ENCODE measurements at places on chromosomes 11 and 22. TPM values are rescaled to one million over a fixed set of nuclear protein-coding genes. Genes with fewer than 3 reads are reported as not detected.

GRCh38 chr11:92540096-92540495 lies 315.5 kb downstream of the FAT3 start:
- DNase-seq: no peak

- DNase-seq: peak; percentile 100
Observed at GRCh38 chr11:107043242-107044006, 25.1 kb upstream of the GUCY1A2 start.

DNA sequence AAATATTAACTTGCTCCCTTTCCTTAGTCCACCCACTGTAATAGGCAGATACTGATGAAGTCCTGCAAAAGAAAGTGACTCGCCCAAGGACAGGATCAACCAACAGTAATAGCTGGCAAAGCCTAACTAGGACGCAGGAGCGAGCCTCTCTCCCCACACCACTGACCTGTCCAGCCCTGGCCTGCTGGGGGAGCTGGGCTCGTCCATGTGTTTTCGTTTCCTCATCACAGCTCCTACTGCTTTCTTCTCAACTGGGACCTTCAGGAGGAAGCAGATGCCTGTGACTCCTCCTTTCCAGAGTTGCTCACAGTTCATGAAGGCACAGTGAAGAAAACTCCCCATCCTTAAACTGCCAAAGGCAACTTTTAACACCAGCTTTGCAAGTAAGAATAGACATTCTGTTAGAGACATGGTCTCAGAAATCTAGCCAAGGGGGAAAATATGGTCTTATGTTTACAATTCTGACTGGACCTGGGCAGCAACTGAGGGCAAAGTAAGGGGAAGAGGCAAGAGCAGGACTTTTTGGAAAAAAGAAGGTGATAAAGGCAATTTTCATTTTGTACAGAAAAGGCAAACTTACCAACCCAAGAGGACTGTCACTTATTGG lies 11.6 kb upstream of the GPHA2 start:
- no peak for DNase-seq

- peak; percentile 26 for DNase-seq
Observed at GRCh38 chr11:123235656-123236261, 40.7 kb upstream of the CLMP start.

- DNase-seq: peak; percentile 68
Observed at GRCh38 chr22:28909375-28909774, 26.0 kb downstream of the ZNRF3 start.

- DNase-seq: no peak
Observed at GRCh38 chr11:86499723-86500129, 125.0 kb downstream of the CCDC81 start.

DNA sequence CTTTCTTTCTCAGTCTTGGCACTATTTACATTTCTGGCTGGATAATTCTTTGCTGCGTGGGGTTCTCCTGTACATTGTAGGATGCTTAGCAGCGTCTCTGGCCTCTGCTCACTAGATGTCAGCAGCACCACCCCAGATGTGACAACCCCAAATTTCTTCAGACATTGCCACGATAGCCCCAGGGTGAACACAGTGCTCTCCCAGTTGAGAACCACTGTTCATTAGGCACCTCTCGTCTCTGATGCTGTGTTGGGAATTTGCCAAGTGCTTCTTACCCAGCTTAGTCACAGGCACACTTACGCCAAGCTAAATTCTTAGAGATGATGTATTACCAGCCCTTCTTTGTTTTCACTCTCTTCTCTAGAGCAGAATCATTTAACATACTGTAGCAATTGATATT lies 9.4 kb downstream of the TRIM6 start:
- DNase-seq: peak; percentile 90

DNA sequence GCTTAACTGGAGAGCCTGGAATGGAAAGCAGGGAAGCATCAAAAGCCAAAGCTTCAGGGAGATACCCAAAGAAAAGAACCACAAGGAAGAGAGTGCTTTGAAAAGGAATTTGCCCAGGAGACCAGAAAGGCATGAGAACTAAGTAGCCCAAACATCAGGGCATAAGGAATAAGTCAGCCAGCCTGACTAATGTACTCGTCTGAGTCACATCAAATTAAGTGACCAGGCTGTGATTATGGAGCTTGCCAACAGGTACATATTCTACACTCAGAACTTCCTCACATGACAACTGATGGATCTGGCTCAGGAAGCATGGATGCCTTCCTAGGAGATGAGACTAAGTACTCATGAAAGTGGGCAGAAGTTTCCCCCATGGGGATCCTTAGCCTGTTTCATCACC lies 366.7 kb downstream of the BUD13 start:
- DNase-seq: no peak

DNA sequence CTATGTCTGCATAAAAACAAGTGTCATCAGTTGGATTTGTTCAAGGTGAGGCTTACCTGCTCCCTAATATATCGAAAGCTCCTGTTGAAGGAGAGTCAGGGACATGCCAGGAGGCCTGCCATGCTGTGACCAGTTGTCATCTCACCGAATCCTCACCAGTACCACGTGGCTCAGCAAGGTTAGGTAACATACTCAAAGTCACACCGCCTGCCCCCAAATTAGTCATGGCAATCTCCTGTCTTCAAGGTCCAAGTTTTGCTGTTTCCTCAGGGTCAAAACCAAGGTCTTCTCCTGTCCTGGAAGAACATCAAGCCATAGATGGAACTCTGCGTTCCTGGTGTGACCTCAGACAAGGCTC lies 67.8 kb downstream of the IGLL1 start:
- no peak for DNase-seq

DNA sequence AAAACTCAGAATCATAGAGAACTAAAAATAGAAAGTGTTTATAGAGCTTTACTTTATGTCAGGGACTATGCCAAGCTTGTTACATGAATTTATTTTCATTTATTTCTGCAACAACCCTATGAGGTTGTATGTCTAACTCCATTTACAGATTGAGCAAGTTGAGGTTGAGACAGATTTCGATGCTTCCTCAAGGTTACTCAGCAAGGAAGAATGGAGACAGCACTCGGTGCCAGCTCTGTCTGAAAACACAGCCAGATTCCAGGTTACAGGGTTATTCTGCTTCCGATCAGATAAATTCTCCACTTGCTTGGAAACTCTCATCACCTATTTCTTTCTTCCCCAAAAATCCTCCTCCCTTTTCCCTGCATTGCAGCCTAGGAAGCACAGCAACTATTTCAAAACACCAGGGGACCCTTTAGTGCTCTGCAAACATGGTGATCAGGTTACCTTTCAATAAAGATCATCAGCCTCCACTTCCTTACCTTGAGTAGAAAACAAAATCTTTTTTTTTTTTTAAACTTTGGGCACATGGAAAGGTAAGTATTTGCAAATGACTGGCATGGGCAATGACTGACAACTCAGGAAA lies 7.0 kb downstream of the MMP3 start:
- peak; percentile 90 for DNase-seq

GRCh38 chr11:75524665-75525432 lies 892 bp downstream of the GDPD5 start:
- no peak for DNase-seq

DNA sequence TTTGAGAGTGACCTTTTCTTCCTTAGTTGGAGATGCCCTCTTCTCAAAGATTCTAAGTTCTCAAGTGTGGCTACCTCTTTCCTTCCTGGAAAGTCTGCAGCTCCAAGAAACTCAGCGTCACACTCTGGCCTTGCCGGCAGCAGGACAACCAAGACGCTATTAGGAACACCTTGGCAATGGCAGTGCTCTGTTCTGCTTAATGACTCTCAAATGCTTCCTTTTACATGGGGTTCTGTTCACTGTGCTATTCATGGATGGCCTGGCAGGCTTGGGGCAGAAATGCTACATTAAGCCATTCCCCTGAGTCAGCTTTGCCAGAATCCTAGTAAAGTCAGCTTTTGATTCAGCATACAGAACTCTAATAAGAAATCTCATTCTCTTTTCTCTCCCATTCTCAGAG lies 25.9 kb downstream of the LARGE2 start:
- no peak for DNase-seq

GRCh38 chr22:29593923-29594322 lies 9.5 kb upstream of the NF2 start:
- DNase-seq: no peak

- DNase-seq: no peak
Observed at GRCh38 chr11:44382118-44382517, 72.2 kb upstream of the ALX4 start.

GRCh38 chr11:65291613-65292012 lies 23.1 kb upstream of the CDC42EP2 start:
- peak; percentile 47 for DNase-seq

DNA sequence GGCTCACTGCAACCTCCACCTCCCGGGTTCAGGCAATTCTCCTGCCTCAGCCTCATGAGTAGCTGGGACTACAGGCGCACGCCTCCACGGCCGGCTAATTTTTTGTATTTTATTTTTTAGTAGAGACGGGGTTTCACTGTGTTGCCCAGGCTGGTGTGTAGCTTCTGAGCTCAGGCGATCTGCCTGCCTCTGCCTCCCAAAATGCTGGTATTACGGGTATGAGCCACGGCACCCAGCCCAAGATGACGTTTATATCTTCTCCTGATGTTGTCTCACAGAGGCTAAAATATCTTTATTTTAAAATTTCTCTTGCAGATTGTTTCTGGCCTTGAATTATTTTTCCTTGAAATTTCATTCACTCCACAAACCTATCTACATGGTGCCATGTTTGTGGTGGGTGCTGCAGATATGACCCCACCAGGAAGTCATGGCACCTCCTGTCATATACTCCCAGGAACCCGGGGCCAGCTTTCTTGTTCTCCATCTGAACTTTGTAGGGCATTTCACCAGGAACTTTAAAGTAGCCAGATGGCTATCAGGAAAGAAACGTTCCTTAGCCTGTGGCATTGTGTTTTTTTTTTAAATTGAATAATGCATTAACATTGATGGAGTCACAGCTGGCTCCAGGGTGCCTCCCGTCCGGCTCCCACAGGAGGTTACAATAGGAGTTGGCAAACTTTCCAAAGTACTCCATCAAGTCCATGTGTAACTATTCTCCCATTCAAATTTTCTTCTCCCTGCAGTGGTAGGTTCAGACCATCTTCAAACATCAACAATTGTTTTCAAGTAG lies 42.0 kb upstream of the LIPT2 start:
- no peak for DNase-seq

EXT2 gene
- 67.7 TPM for total RNA-seq

BIRC3 gene
- 2.6 TPM for total RNA-seq

FLRT1 gene
- 0.41 TPM for total RNA-seq

OR52N4 gene
- total RNA-seq: not detected

MUC5B gene
- total RNA-seq: not detected

PKP3 gene
- total RNA-seq: 1.1 TPM

Measured in astrocyte (in vitro differentiated cells and primary cell).